ENCODE measurements at places on chromosomes 7 and 10.

- no peak for DNase-seq
Measured at GRCh38 chr10:83289948-83290347, 849.4 kb upstream of the GHITM start.

GRCh38 chr7:107166736-107167426, 1.9 kb upstream of the HBP1 start:
- no peak for DNase-seq

- DNase-seq, result peak; percentile 72
Measured at GRCh38 chr10:119663866-119664698, 12.9 kb downstream of the BAG3 start.

DNA sequence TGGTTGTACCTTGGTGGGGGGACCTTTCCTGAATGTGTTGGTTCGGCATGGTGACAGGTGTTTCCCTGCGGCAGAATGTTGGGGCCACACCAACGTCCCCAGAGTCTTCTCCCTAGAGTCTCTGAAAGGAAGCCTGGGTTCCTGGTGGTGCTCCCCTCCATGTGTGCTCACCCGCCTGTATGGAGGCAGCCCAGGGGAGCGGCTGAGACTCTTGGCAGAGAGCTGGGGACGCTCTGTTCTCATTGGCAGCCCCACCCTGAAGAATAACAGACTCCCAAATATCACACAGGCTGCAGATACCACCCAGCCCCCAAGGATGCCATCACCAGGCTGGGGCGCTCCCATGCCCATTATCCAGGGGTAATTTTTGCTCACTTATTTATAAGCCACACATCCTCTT, 34.8 kb downstream of the CHST12 start:
- no peak for DNase-seq

DNA sequence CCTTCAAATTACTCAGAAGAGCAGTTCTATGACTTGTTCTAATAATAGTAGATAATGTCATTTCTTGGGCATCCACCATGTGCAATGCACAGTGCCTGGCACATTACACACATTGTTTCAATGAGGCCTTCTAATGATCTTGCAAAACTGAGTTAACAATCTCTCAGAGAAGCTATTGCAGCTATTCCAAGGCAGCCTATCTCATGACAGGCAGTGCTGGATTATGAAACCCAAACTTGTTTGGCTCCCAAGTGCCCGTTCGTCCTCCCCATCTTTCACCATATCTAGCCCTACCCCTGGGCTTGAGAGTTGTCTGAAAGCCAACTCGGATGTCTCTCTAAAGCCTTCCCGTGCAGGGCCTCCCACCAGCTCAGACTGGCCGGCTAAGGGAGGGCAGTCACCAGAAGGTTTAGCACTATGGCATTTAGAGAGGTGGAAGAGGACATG, 405.1 kb downstream of the PLXNA4 start:
- DNase-seq, result no peak

- no peak for DNase-seq
Measured at GRCh38 chr7:21508538-21508937, 34.3 kb upstream of the DNAH11 start.

DNA sequence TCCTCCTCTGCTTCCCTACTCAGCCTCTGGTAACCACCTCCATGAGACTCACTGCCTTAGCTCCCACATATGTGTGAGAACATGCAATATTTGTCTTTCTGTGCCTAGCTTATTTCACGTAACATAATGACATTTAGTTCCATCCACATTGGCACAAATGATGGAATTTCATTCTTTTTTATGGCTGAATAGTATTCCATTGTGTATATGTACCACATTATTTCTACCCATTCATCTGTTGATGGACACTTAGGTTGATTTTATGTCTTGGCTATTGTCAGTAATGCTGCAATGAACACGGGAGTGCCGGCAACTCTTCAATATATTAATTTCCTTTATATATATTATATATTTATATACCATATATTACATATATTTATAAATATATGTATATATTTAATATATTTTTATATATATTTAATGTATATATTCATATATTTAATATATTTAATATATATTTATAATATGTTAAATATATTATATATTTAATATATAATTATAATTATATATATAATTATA, 1046.9 kb downstream of the DNAJB9 start:
- no peak for DNase-seq

GRCh38 chr10:30378201-30378995, 29.3 kb upstream of the MTPAP start:
- DNase-seq, result no peak

DNA sequence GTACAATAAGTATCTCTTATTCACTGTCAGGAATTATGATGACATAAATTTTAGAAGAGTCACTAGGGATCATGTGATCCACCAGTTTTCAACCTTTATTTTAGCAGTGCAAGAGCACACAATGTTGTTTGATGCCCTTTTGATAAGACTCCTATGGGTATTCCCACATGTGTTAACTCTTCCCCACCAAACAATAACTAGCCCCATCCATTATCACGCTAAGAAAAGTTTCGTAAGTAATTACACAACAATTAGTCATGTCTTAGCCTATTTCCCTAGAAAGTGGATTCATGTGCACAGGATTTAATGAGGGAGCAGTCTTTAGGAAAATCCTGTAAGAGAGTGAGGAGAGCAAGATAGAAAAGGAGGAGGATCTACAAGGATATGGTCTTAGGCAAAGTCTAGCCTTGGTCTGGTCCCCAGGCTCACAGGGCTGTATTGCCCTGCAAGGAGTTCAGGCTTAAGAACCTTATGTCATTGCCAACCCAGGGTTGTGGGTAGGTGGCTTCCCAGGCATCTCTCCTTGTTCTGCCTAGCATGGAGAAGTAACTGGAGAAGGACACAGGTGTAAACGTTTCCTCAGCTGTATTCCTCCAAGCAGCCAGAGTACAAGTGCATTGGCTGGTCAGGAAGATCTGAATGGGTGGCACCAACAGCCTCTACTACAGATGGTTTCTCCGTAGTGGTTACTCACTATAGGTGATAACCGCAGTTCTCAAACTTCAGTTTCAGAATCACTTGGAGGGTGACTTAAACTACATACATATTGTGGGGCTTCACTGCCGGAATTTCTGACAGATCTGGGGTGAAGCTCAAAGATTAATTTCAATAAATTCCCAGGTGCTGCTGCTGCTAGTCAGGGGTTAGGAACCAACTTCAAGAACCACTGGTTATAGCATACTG, 574.5 kb downstream of the SUGCT start:
- DNase-seq, result no peak

- no peak for DNase-seq
Measured at GRCh38 chr7:111012149-111012548, 78.8 kb upstream of the LRRN3 start.

GRCh38 chr7:121180436-121181063, 148.2 kb upstream of the WNT16 start:
- DNase-seq, result no peak

DNA sequence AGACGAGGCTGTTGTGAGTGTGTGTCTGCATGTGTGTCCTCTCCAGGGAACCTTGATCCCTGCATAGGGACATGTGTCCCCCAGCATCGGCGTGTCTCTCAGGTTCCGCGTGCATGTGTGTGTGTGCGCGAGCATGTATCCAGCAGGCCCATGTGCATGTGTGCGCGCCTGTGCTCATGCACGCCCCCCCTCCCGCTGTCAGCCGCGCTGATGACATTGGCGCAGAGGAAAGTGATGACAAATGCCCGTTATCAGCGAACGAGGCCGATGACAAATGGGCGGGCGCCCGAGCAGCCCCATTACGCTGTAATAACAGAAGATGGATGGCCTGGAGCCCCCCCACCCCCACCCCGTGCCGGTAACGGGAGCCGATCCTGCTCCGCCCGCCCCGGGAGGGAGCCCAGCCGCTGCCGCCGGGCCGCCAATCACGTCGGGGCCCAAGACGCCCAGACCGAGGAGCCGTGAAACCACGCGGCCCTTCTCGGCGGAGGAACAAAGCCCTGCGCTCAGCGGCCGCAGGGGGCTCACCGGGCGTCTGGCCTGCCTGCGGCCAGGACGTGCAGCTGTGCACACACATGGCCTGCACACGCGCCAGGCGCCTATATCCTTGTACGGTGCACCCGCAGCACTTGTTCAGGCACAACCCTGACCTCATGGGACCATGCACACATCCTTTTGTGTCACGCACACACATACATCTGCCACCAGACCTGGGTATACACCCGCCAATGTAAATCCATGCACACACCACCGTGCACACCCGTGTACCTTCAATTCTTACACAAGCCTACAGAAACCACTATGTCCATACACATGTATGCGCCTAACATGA, 21.5 kb downstream of the POLL start:
- no peak for DNase-seq

DNA sequence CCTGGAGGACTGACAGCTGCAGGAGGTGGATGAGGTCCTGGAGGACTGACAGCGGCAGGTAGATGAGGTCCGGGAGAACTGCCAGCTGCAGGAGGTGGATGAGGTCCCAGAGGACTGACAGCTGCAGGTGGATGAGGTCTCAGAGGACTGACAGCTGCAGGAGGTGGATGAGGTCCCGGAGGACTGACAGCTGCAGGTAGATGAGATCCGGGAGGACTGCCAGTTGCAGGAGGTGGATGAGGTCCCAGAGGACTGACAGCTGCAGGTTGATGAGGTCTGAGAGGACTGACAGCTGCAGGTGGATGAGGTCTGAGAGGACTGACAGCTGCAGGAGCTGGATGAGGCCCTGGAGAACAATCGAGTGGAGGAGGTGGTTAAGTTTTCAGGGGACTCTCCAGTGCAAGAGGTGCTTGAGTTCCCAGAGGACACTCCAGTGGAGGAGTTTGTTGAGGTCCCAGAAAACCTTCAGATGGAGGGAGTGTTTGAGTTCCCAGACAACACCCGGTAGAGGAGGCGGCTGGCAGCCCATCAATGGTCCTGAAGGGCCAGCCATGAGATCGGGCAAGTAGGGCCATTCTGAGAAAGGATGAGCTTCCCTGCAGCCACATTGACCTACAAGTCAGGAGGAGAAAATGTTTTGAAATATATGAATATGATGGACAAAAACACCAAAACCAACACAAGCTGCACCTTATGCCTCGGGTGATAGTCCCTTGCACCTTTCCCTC, 4.7 kb upstream of the EIF5AL1 start:
- DNase-seq, result no peak

- no peak for DNase-seq
Measured at GRCh38 chr10:12063483-12063818, 5.3 kb upstream of the DHTKD1 start.

DNA sequence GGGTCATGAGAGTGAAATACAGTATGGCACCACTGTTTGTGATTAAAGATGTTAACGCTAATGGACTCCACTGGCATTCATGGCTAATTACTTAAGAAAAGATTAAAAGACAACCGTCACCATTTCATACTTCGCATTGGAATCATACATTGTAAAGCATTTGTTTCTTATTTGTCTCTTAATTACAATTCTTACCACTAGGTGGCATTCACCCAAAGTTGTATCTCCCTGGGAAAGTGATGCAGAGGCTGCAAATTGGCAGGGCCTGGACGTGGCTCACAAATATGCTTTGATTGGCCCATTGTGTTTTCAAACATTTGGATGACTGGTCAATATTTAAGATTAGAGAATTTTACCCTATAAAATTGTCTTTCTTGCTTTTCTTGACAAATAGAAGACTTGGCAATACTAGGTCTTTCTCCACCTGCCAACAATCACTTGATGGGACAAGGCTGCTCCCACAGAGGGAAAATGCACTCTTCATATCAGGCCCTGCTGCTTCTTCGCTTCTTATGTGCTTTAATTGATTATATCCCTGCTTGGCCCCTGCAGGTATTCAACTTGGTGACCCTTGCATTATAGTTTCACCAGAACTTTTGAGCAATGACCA, 72.1 kb upstream of the STARD3NL start:
- DNase-seq, result peak; percentile 38

DNA sequence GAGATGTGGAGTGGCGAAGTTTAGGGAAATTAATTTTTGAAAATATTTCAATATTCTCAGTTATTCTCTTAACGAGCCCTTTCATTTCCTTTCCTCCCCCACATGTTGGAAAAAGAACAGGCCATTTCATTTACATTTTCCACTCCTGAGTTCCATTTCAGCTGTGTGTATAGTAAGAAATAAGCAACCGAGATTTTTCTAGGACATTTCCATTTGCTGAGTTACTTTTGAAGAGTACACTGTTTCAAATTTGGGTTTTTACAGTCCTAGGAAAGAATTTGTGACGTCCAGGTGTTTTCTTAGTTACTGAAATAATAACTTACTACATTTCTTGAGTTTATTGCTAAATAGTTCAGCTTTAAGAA, 1.2 kb downstream of the SEPTIN7 start:
- DNase-seq, result no peak

GRCh38 chr7:147535701-147536111, 1054.9 kb upstream of the C7orf33 start:
- no peak for DNase-seq

GRCh38 chr10:6040205-6040604, 22.0 kb downstream of the IL2RA start:
- DNase-seq, result no peak

DNA sequence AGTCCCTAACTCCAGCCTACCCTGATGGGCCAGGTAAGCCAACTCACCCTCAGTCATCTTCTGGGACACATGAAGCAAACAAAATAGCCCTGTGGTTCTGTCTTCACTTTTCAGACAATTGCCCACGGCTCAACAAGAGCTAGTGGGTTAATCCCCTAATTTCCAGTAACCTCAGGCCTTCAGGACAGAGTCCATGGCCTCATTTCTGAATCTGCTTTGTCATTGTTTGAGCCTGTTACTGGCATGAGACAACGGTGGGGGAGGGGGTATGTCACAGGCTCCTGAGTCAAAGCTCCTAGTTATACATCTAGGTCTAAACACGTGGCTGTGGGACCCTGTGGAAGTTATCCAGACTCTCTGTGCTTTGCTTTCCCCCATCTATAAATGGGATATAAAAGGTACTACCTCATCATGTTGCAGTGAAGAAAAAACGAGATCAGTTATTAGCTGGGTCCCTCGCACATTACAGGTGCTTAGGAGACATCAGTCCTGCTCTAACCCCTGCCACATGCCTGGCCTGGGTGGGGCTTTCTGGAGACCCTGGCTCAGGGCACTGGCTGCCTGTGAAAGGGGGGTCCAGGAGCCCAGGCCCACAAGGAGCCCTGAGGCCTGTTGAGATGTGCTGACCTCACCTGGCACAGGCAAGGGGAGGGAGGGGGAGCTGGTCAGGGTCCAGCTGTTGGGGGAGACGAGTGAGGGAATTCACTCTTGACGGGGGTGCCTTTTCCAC, 16.5 kb downstream of the MAT1A start:
- no peak for DNase-seq

DNA sequence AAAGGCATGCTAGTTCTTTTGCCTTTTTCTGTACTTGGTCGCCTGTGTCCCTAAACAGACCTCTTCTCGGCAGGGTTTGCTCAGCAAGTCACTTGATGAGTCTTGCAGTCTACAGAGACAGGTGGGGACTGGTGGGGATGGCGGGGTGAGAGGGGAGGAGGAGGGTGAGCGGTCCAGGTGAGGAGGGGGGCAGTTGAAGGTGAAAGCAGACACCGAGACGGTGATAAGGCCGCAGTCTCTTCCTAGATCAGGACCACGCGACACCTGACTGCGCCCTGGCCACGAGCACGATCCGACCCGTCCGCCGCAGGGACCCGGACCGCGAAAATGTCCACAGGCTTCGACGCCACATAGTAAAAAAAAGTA, 566 bp downstream of the ASNS start:
- no peak for DNase-seq

GRCh38 chr7:49980465-49980864, 112.6 kb downstream of the ZPBP start:
- no peak for DNase-seq

GRCh38 chr7:22717760-22718159, 9.2 kb upstream of the IL6 start:
- DNase-seq, result no peak

- no peak for DNase-seq
Measured at GRCh38 chr10:14552015-14552414, 221.3 kb upstream of the FRMD4A start.

GRCh38 chr10:65030263-65030662, 1509.1 kb downstream of the REEP3 start:
- DNase-seq, result no peak

All from central memory CD4-positive, alpha-beta T cell (primary cell).